ENCODE measurements at places on chromosomes 2 and 18.

DNA sequence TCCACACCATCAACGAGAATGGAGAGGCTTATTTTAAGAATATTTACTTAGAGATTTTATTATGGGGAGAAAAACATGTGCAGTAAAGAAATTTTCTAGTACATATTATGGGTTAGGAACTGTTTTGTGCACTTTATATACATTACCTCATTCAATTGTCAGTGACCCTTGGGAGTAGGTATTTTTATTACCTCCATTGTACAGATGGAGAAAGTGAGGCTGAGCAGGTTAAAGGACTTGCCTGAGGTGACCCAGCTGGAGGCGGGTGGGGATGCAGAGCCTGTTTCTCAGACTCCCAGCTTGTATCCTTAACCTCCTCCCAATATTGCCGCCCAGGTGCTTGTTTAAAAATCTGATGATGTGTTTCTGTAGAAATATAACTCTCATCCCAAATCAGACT, 356.7 kb downstream of the HRH4 start:
- no peak for DNase-seq

- no peak for DNase-seq
These were observed 129.2 kb upstream of the CTNNA2 start for GRCh38 chr2:79383681-79384080.

DNA sequence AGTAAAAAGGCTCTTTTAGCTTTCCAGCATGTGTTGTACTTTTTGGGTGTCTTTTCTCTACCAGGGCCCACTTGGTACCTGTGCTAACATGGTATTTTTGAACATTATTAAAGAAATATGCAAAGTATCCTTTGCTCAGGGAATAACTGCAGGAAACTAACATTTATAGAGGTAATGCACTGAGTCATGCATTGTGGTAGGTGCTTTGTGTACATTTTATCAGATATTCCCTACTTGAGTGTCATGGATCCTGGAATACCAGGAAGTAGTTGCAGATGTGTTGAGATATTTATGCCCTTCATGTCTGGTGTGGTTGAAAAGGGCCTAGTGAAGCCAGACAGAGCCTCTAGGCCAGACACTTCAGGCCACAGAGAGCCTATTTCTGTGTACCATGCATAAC, 215.5 kb upstream of the CYRIA start:
- no peak for DNase-seq

GRCh38 chr18:37182340-37183135, 353.6 kb downstream of the KIAA1328 start:
- no peak for DNase-seq

DNA sequence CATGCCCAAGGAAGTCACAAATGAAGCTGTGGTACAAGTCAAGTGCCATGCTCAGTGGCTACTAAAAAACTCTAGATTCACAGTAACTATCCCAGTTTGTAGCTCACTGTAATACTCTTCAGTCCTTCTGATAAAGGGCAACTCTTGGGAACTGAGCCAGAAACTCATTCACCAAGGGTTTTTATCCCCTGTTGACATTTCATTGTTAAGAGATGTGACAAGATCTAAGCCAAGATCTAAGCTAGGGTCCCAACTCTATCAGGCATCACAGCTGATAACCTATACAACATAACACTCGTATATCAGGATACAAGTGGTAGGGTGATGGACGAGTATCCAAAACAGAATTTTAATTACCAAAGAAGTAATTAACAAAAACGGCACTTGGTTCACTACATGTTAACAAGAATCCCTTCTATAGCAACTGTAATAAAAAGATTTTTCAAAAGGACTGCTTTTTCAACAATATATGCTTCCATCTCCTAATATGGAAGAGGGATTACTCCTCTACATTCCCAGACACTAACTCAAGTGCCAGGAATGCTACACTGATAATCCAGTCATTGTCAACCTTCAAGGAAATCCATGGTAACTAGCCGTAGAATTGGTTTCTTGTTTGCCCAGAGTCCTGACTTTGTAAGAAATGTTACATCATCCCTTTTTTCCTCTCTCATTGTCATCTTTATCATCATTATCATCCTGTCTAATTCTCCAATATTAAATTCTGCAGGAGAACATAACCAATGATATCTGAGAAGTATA, 111.7 kb downstream of the CDH2 start:
- no peak for DNase-seq

DNA sequence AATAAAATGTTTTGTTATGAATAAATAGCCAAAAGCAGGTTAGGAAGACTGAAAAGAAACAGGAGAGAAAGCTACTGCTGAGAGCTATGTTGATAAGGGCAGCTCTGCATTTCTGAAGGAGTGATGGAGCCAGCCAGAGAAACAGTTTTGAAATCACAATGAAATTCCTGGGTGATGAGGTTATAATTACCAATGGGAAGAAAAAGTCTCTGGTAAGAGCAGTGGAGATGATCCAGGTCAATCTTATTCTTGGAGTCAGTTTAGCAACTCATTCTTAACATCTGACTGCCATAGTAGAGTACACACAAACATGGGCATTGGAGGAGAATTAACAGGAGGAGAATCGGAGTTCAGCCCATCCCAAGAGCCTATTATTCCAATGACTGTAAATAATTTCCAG, 2.4 kb downstream of the ALKAL2 start:
- no peak for DNase-seq

DNA sequence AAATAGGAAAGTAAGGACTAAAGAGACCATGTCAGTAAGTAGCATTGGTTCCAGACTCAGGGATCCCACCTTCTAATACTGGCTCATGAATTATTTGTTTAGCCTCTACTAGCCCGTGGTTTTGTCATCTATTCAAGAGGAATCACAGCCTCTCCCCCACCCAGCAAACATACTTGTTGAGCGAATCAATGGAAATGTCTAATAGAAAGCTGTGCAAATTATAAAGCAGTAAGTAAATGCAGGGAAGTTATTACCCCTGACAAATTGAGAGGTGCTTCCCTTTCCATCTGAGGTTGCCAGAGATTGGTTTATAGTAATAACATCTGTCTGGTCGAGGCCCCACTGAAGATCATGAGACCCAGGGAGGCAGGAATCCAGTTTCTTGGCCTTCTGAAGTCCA, 219.3 kb upstream of the OSR1 start:
- DNase-seq: no peak
